DMS53 (cell line): ENCODE measurements at places on chromosomes 6 and 20.

GRCh38 chr6:44920952-44921491 is 407.1 kb upstream of the RUNX2 start:
- DNase-seq: no peak

GRCh38 chr6:143629104-143630080 is 48.4 kb upstream of the PHACTR2 start:
- DNase-seq: no peak

DNA sequence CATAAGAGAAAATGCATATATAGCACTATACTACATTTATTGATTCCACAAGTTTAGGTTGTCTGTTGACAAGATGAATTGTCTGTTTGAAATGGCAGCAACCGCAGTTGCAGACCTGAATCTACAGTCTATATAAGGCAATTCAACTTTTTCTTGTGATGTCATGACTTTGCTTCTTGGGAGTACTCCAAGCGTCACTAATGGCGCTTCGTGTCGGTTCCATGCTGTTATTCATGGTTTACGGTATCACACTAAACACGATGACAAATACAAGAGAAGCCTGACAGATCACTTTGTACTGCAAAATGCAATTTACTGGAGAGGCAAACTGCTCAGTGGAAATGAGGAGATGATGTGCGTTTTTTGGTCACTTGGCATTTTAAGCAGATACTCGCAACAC is 280.3 kb upstream of the TCF21 start:
- DNase-seq: peak; percentile 34

- DNase-seq: no peak
Observed at GRCh38 chr6:106440546-106440945, 80.0 kb downstream of the CRYBG1 start.

DNA sequence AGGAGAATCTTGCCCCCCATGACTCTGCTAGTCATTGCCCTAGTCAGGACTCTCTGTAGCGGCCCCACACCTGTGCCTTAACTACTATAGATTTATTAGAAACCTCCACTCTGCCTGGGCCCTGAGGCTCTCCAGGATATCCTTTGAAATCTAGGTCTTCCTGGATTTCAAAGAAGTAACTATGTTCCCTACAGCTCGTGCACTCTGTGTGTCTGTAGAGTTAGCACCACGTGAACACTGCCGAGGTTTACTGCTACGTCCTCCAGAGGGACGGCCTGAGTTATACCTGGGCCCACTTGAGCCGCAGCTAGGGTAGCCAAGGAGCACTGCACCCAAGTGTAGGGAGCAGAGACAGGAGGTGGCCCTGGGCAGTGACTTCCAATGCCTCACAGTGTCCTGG is 19.8 kb downstream of the GLP1R start:
- no peak for DNase-seq

- no peak for DNase-seq
Observed at GRCh38 chr20:11168026-11168425, 494.2 kb upstream of the JAG1 start.
